ENCODE measurements at places on chromosomes 6 and 20. TPM values are rescaled to one million over a fixed set of nuclear protein-coding genes. Genes with fewer than 3 reads are reported as not detected.

The TSPO2 gene
- total RNA-seq, result not detected

The ORC3 gene
- 15.2 TPM for total RNA-seq

The ADGRF4 gene
- not detected for total RNA-seq

The OPN5 gene
- total RNA-seq, result not detected

The DAAM2 gene
- total RNA-seq, result 13.6 TPM

The RBBP8NL gene
- total RNA-seq, result not detected

The CRISP3 gene
- not detected for total RNA-seq

The KIF6 gene
- total RNA-seq, result 0.72 TPM

The HLA-DQB1 gene
- total RNA-seq, result 2.5 TPM

The PNPLA1 gene
- total RNA-seq, result not detected

The NTSR1 gene
- 0.07 TPM for total RNA-seq

The CST5 gene
- not detected for total RNA-seq

The ACTL10 gene
- total RNA-seq, result 0.37 TPM

The TJAP1 gene
- 16.9 TPM for total RNA-seq

DNA sequence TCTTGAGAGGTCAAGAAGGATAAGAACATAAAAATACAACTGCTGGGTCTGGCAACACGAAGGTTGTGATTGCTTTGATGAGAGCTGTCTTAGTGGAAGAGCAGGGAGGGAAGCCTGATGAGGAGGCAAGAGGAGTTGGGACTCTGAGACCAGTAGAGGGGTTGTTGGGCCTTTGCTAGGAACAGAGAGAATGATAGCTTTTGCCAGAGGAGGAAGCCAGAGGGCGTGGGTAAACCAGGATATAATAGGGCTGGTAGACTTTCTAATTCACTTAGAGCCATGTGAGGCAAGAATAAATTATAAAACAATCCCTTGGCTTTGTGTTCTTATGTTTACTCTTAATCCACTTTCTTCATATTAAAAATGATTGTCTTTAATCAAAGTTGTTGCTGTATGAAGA lies 78.6 kb downstream of the RCAN2 start:
- DNase-seq, result no peak

DNA sequence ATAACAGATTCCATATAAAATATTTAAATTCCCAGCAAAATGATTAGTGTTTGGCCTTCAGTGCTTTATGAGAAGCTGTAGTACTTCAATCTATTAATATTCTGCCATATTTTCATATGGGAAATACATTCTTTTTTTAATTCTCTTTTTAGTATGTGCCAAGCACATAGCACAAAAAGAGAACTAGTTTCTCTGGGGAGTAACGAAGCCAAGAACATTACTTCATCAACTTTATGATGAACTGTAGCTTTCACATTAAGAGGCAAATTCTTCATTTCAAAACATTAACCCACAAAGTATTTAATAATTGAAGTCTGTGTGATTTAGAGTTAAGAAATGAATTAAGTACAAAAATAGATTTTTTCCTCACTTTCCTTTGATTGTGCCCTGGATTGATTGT lies 281.0 kb upstream of the EYS start:
- DNase-seq, result no peak

DNA sequence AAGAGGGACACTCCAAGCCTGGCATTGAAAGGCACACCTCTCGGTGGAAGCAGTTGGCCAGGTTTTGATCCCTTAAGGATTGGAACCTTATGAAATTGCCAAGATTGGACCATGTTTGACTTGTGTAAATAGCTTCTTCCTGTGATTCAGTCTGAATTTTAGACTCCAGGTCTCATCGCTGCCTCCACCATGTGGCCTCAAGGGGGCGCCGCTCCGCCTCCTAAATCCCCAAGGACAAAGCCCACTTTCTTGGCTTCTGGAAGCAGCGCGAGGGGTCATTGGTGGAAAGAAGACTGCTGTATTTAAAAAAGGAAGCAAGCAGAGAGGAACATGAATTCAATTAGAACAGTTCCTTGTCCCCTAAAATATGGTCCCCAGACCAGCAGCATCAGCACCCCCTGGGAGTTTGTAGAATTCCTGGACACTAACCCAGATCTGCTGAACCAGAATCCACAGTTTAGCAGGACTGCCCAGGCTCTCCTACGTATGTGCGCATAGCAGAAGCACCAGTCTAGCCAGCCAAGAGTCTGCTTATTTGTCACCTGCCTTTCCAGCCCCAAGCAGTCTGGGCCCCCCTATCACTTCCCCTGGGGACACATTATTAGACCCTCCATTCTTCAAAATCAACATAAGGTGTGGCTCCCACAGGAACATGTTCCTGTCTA lies 108.5 kb downstream of the LY86 start:
- DNase-seq, result no peak

GRCh38 chr6:28349344-28349891 lies 329 bp upstream of the ZKSCAN3 start:
- DNase-seq, result no peak

GRCh38 chr20:64083804-64084684 lies at the start of gene LKAAEAR1:
LKAAEAR1 (minus strand) TSS chr20:64084398; CDS start chr20:64084219, 179 bp downstream.
- DNase-seq, result no peak

GRCh38 chr20:14197097-14197496 lies 140.3 kb downstream of the FLRT3 start:
- DNase-seq, result no peak

- peak; percentile 34 for DNase-seq
Measured at GRCh38 chr20:35663516-35664465, 909 bp downstream of the CPNE1 start.

DNA sequence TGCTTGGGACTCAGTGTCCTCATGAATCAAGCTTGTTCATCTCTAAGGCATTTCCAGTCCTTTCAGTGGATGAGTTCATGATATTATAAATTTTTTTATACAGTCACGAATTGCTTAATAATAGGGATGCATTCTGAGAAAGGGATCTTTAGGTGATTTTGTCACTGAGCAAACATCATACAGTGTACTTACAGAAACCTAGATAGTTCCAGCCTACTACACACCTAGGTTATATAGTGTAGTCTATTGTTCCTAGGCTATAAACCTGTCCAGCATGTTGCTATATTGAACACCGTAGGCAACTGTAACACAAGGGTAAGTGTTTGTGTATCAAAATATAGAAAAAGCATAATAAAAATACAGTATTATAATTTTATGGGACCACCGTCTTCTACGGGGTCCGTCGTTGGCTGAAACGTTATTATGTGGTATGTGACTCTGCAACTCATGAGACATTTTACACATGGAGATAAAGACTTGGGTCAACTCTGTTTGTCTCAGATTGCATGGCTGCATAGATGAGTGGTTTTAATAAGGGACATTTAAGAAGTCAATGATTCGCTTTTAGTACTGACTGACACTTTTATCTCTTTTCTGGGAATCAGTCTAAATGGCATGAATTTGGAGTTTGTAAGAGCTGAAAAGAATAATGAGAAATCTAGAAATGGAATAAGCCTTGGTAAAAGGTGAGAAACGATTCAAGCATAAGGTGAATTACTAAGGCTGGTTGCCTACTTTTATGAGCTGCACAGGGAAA lies 33.2 kb downstream of the CLIC5 start:
- no peak for DNase-seq

DNA sequence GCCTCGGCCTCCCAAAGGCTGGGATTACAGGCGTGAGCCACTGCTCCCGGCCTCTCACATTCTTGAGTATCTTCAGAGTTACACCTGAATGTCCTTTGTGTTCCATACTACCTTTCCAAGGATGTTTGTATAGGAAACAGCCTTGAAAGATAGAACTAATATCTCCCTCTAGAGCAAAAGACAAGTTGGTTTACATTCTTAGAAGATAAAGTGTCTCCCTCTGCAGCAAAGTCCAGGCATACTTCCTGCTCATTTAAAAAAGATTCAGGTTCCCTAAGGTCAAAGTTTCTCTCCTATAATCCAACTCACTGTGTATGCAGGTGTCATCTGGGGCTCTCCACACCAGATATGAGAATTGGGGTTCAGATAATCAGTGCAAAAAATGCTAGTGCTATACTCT lies 224.4 kb downstream of the TPBG start:
- DNase-seq, result no peak

DNA sequence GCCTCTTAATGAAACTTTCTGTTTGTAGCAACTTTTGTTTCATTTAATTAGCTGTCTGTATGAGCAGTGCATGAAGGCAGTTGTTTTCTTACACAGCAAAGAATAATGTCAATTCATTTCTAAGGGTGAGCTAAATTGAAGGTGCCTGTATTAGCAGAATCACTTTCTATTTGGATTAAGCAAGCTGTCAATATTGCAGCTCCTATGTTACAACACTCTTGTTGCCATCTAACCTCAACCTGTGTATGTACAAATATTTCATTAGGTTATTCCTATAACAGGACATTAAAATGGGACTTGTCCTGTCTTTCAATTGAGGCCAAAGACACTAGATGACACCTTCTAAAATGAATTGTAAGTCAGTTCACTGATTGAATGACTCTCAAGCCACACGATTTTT lies 647.5 kb downstream of the UTRN start:
- no peak for DNase-seq

DNA sequence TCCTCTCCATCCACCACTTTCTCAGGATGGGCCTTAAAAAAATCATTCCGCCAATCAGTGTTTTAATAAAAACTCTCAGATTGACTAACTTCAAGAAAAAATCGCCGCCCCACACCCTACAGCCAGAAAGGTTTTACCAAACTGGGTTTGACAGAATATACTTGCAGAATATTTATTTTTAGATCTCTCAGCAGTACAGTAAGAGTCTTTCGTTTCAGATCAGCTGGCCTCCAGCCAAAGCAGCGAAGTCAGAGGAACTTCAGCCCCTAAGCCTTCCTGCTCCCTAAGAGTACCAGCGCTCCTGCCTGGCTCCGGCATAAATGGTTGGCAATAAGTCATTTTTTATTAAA lies 24.7 kb downstream of the TBC1D7 start:
- peak; percentile 91 for DNase-seq

- DNase-seq, result no peak
Measured at GRCh38 chr6:10424040-10424439, 9.2 kb upstream of the TFAP2A start.

DNA sequence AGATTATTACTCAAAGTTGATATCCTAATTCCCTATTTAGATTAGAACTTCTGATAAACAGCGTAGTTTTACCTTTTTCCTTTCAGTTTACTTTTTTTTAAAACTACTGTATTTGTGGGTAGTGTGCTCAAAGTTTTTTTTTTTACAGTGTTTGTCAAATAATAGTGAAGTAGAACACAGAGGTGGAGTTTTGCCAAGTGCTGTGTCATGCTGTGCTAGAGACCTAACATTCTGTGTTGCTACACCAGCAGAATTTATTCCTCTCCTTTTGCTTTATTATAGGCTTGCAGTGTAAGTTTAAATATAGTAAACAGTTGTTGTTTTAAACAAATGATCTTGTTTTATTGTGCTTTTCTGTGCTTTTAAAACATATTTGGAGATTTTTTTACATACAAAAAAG lies 125.4 kb downstream of the HIVEP1 start:
- peak; percentile 48 for DNase-seq

DNA sequence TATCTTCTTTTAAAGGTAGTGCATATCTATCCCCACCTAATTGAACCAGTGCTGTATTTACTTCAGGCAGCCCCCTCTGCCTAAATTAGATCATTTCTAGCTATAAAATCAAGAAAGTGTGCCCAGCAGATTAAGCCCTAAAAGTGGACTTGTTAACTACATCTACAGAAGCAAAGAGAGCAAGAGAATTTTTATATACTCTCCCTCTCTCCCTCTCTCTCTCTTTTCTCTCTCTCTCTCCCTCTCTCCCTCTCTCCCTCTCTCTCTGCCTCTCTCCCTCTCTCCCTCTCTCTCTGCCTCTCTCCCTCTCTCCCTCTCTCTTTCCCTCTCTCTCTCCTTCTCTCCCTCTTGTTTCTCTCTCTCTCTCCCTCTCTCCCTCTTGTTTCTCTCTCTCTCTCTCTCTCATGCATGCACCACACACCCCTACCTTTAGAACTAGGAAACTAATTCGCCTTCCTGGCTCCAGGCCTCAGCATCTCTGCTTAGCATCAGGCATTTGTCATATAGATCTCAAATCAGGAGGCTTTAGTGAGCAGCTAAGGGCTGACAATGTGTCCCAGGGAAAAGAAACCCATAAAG lies 71.4 kb downstream of the FOXA2 start:
- DNase-seq, result no peak

DNA sequence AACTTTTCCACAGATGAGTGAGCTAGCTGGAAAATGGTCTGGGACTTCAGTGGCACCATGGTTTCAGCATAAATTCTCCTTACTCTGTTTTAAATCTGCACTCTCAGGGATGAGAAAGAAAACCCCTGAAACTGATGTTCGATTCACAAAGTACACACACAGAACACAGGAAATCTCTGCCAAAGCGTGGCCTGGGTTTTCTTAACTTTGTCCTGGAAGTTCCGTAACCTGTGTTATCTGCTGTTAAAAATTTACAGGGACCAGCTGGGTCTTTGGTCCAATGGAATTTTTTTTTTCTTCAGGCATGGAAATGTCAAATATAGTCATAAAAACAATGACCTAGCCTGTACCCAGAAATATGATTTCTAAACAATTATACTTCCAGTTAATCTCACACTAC lies 7.3 kb downstream of the SCML4 start:
- no peak for DNase-seq

- DNase-seq, result peak; percentile 67
Measured at GRCh38 chr6:137076277-137077068, 31.7 kb upstream of the IL20RA start.

GRCh38 chr6:118743746-118744145 lies 92.4 kb upstream of the CEP85L start:
- DNase-seq, result no peak

DNA sequence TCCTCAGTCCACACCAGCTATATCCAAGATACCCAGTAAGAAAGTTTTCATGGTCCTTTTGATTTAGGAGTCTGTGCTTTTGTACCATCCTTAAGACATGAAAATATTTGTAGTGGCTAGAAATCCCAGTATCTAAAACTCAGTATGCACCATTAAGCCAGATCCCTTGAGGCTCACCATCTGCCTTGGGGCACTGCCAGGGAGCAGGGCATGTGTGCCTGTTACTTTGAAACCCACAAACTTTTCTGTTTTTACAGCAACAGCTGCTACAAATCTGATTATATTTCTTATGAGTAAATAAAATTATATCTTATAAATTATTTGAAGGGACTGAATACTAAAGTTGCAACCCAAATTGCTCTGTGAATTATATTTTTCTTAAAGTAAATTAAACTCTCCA lies 290.5 kb upstream of the MANEA start:
- no peak for DNase-seq

DNA sequence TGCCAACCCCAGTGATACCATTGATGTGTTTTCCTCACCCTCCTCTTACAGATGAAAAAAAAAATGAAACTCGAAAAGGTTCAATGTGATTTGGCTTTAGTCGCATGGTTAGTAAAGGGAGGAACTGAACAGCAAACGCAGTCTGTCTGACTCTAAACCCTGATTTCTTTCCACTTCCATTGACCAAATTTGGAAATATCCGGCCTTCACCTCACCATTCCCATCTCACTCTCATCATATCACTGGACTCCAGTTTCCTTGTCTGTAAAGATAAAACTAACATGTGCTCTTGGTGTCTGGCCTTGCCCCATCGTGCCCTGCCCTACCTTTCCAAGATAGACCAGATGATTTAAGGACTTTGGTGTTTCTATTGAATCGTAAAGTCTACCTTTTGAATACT lies 48.7 kb upstream of the ADGRF1 start:
- no peak for DNase-seq

GRCh38 chr6:147281895-147282565 lies 77.8 kb downstream of the STXBP5 start:
- no peak for DNase-seq
